ENCODE measurements at places on chromosomes 3 and 15. TPM values are rescaled to one million over a fixed set of nuclear protein-coding genes. Genes with fewer than 3 reads are reported as not detected.

The UBA7 gene
- 26.1 TPM for total RNA-seq

The TM6SF1 gene
- 1.4 TPM for total RNA-seq

The PLEKHO2 gene
- total RNA-seq, result 4.9 TPM

The STRC gene
- 0.76 TPM for total RNA-seq

The POLQ gene
- 0.02 TPM for total RNA-seq

The RASL12 gene
- 0.56 TPM for total RNA-seq

The CTXN2 gene
- total RNA-seq, result not detected

The CNBP gene
- total RNA-seq, result 198 TPM

The C2CD4A gene
- not detected for total RNA-seq

The SUSD5 gene
- total RNA-seq, result 0.12 TPM

The RGMA gene
- total RNA-seq, result not detected

The CYP11A1 gene
- total RNA-seq, result 6.4 TPM

The SAMD7 gene
- total RNA-seq, result not detected

The IGSF11 gene
- total RNA-seq, result not detected

The CCR9 gene
- not detected for total RNA-seq

The SERINC4 gene
- not detected for total RNA-seq

The FBXO45 gene
- total RNA-seq, result 3.8 TPM

The CYP1A2 gene
- total RNA-seq, result 1.9 TPM

The WDR72 gene
- 12.5 TPM for total RNA-seq

The CAV3 gene
- not detected for total RNA-seq

The CCDC39 gene
- not detected for total RNA-seq
